GM10248 (cell line): ENCODE measurements at places on chromosomes 2 and 18.

DNA sequence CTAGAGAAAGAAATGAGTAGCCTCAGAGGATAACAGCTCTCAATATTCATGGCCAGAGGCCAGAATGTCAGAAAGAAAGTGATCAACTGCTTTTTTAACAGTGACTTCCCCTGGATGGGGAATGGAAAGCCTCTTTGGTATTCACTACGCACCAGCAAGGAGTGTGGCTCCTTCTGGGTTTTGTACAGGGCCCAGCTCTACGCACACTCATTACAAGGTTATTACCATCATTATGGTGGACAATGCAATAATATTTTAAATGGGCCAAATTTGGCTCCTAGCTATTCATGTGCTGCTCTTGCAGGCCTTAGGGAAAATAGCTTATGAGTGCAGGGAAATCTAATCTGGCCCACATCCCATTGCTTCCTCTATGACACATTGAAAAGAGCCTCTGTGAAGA is 1149.5 kb upstream of the FANCL start:
- DNase-seq = no peak

GRCh38 chr18:68638613-68639012 is 76.3 kb downstream of the TMX3 start:
- no peak for DNase-seq

- DNase-seq = no peak
Measured at GRCh38 chr2:159925975-159926374, 128.0 kb upstream of the CD302 start.

DNA sequence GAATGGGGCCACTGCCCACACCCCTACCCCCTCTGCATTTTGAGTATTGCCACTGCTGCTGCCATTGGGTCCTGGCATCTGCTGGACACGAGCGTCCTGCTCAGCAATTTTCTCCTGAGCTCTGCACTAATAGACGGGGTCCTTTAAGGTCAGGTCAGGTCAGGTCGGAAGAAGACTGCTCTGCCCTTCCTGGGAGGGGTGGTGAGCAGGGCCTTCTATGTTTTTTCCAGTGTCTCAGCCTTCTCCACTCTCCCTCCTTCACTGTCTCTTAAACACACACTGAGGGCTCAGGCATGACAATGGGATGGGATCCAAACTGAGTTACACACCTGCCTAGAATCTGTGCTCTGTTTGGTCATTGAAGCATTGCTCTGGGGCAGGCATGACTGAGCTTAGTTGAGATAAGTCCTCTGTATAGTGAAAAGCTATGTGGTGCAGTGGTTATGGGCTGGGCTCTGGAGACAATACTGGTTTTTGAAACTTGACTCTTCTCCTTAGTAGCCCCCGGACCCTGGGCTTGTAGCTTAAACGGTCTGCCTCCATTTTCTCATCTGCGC is 10.6 kb downstream of the MYO1B start:
- DNase-seq = no peak

DNA sequence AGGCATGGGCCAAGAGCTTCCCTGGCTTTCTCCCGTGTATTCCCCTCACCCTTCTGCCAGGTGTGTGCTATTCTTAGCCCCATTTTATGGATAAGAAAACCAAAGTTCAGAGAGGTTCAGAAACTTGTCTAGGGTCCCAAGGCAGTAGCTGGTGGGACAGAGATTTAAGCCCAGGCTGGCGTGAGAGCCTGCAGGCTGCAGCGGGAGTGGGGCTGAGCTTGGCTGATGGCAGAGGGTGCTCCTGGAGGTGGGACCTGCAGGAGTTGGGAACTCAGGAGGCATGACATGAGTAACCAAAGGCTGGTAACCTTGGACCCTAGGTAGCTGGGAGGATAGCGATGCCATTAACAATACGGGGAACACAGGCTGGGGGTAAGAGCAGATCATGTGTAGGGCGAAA is 87.3 kb upstream of the B3GNT7 start:
- DNase-seq = no peak

DNA sequence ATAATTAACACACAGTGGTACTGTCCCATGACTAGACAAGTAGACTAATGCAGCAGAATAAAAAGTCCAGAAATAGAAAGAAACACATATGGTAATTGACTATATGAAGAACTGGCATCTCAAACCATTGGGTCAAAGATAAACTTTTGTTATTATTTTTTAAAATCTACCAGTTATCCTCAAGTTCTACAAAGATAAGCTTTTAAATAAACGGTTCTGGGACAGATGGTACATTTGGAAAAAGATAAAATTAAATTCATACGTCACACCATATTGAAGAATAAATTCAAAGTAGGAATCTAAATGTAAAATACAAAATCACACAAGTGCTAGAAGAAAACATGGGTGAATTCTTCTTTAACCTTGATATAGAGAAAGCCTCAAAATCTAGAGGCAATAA is 37.6 kb upstream of the PLEKHM3 start:
- no peak for DNase-seq

- no peak for DNase-seq
Measured at GRCh38 chr2:237296756-237297155, 117.2 kb downstream of the COL6A3 start.

DNA sequence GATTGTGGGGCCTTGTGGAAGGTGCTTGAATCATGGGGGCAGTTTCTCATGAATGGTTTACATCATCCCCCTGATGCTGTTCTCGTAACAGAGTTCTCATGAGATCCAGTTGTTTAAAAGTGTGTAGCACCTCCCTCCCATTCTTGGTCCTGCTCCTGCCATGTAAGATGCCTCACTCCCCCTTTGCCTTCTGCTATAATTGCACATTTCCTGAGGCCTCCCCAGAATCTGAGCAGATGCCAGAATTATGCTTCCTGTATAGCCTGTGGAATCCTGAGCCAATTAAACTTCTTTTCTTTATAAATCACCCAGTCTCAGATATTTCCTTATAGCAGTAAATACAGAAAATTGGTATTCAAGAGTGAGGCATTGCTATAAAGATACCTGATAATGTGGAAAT is 15.6 kb upstream of the WDR75 start:
- DNase-seq = no peak

- no peak for DNase-seq
Measured at GRCh38 chr2:219831957-219832356, 204.5 kb downstream of the SLC4A3 start.

- no peak for DNase-seq
Measured at GRCh38 chr18:12862874-12863482, 21.1 kb downstream of the PTPN2 start.

GRCh38 chr2:6812857-6813530 is 52.7 kb downstream of the CMPK2 start:
- no peak for DNase-seq

DNA sequence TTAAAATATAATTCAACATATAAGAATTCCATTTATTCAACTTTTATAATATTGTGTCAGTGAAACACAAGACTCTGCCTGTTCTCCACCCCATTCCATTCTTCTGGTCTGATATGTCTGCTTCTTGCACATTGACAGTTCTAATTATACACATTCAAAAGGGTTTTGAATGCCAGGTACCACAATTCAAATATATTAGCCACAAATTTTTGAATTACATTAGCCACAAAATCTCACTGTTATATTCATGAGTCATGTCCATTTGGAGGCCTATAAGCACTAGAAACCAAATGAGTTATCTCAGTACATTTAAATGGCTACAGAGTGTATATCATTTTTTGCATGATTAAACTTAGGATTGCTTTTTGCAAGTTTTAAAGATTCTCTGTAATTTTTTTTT is 72.1 kb downstream of the CCDC150 start:
- DNase-seq = no peak

DNA sequence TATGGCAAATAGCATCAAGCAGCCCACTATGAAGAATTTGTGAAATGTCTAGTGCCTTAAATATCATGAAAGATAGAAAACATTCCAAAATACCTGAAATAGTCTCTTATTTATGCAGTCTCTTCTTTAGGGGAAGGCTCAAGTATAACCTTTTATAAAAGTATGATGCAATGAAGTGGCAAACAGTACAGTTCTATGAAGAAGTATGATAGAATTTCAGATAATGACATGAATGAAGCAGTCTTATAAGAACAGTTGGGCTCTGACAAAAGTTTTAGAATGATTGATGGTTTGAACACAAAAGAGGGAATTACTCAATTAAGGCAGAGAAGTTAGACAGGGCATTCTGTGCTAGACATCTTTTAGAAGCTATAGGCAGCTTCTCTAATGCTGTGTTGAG is 1791.8 kb upstream of the PIK3C3 start:
- DNase-seq = no peak

GRCh38 chr18:26440644-26441043 is 107.7 kb downstream of the KCTD1 start:
- DNase-seq = no peak

- DNase-seq = no peak
Measured at GRCh38 chr18:711310-711656, 1.1 kb downstream of the ENOSF1 start.

DNA sequence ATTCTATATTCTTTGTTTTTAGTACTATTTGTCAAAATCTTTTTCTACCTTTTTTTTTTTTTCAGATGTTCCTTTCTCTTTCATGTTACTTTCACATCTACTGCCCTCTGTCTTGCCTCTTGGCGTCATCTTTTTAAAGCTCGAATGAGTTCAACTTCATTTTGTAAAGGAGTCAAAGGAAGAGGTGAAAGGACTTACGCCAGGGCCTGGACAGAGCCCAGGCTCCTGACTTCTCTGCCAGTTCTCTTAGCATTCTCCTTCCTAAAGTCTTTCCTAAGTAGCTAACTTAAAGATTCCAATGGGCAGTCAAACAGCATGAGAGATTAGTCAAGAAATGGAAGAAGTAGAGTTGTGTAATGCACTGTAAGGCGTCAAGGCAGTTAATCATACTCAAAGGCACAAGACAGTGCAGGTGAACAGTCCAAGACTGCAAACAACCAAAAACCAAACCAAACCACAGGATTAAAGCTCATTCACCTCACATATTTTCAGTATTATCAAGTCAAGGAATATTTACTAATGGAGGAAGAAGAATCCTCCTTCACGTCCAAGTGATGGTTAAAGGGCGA is 301.7 kb downstream of the TCF4 start:
- no peak for DNase-seq

DNA sequence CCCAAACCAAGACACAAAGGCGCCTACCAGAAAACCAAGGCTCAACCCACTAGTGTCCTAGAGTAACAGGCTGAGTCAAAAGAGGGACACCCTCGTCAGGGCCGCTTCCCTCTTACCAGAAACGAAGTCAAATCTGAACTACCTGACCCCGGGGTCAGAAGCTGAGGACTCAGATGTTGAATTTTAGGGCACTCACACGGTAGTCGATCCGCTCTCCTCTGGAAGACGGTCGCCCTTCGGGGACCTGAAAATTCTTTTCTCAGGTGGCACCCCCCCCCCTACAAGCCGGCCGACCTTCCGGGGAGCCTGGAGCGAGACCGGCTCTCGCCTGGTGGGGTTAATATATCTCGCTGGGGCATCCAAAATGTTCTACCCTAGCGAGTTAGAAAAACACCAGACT is 121.1 kb upstream of the KCNJ3 start:
- DNase-seq = no peak

DNA sequence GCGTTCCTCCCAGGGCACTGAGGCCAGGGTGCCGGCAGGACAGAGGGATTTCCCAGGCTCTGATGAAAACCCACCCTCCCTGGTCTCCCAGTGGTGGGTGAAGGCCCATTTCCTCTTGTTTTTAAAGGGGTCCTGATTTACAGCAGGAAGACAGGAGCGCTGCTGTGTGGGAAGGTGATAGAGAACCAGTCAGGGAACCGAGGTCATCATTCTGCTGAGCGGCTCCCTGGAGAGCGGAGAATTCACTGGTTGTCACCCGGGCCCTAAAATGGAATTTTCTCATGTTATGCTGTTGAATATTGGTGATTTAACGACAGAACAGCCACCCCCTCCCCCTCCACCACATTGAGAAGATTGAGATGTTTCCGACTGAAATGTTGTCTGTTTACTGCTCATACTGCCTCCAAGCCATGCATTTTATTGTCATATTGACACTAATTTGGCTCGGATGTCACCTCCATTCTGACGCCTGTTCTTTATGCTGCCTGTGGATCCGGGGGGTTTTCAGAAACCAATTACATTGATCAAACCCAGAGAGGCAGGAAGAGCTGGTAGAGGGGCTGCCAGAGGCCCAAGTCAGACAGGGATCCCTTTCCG is 225.2 kb downstream of the GLI2 start:
- DNase-seq = no peak

- no peak for DNase-seq
Measured at GRCh38 chr18:61489334-61489733, 156.1 kb downstream of the CDH20 start.

DNA sequence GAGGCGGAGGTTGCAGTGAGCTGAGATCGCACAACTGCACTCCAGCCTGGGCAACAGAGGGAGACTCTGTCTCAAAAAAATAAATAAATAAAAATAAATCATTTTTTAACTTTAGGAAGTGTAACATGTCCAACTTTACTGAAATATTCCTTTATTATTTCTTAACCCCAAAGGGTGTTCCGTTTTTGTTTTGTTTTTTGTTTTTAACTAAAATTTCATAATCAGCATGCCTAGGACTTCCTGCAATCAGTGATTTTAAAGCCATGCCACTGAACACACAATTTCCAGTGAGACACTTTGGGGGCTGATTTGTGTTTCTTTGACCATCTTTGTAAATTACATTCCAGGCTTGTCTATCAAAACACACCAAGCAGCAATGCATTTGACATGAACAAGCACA is 7.1 kb downstream of the CATIP start:
- DNase-seq = no peak

- peak; percentile 70 for DNase-seq
Measured at GRCh38 chr18:51151568-51152511, 45.6 kb downstream of the MEX3C start.

- no peak for DNase-seq
Measured at GRCh38 chr2:94970353-94970752, 55.2 kb upstream of the MAL start.

- no peak for DNase-seq
Measured at GRCh38 chr2:232288489-232289030, 90.0 kb upstream of the ALPP start.

DNA sequence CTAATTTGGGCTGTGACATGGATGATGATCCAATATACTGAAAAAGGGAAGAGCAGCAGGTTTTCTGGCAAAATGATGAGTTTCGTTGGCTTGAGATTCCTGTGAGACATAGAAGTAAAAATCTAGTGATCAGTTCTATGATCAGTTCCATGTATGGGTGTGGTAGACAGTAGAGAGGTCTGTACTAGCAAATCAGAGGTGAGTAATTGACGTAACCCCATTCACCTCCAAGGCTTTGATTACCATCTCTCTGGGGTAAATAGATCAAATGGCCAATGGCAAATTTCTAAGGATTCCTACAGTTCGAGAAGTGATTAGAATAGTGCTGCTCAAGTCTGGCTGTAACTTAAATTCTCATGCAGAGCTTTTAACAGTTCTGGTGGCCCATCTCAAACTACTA is 6.4 kb downstream of the ITGA4 start:
- DNase-seq = no peak

- DNase-seq = no peak
Measured at GRCh38 chr2:146523196-146523595, 1321.6 kb upstream of the ACVR2A start.

- DNase-seq = no peak
Measured at GRCh38 chr2:156803967-156804366, 367.8 kb downstream of the GPD2 start.

DNA sequence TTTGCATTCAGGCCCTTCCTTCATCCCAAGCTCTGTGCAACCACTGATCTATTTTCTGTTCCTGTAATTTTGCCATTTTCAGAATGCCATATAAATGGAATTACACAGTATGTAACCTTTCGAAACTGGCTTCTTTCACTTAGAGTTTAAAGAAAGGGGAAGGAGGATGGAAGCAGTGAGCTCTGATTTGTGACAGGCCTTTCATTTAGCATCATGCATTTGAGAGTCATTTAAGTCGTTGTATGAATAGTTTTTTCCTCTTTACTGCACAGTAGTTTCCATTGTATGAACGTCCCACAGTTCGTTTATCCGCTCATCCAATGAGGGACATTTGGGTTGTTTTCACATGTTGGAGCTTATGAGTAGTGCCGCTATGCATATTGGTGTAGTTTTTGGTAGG is 67.0 kb downstream of the LBH start:
- DNase-seq = peak; percentile 52
